ENCODE measurements at places on chromosomes 2 and 18.

DNA sequence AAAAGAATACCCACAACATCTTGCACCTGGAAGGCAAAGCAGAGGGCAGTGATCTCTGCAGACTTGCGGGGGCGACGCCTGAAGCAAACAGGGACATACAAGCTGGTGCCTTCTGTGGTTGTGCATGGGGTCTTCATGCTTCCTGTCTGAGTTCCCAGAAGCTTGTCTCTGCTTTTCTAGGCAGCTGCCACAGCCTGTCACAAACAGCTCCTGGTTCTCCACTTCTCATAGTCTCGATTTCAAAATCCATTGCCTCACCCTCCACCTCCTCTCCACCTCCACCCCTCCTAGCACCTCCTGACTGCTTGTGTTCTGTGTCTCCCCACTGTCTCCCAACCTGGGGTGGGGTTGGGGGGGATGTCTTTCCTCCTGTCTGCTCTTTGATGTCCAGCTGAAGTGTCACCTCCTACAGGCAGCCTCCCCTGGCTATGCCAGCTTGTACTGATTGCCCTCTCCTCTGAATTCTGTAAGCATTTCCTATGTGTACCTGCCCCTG is 1.7 kb upstream of the PROC start:
- DNase-seq, result no peak

- DNase-seq, result no peak
Observed at GRCh38 chr18:13243363-13243762, 24.8 kb downstream of the LDLRAD4 start.

GRCh38 chr2:188051706-188052105 is 240.0 kb upstream of the GULP1 start:
- DNase-seq, result no peak

GRCh38 chr18:45026162-45026561 is 345.5 kb downstream of the SETBP1 start:
- DNase-seq, result no peak

DNA sequence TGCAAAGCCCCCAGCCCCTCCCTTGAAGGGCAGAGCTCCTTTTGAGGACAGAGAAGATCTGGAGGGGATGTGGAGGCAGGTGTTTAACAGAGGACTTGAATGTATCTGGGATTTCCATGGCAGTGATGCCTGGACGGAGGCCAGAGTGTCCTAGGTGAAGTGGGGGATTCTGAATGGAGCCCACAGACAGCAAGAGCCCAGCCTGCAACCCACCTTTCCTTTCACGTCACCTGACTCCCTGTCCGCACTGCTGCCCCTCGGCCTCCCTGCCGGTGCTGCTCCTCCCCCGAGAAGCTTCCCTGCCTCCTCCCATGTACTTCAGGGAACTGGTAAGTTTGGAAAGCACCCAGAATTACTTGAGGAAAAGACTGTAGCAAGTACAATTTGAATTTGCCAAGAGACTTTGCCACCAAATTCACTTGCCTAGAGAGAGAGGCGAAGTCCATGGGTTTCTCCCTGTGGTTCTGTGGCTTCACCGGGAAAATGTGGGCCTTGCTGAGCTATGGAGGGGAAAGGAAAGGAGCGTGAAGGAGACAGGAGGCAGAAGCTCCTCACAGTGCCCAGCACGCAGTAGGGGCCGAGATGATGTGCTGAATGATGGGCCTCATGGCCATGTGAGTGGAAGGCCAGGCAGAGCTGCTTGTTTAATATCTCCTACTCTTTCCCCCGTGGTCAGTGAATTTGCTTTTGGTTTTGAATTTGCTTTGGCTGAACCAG is 13.9 kb upstream of the ASPRV1 start:
- DNase-seq, result no peak

- DNase-seq, result no peak
Observed at GRCh38 chr2:68031043-68031442, 31.8 kb downstream of the C1D start.

Data from NCI-H1105 treated with DMSO at 0.1 percent for 48 hours (cell line).